ENCODE measurements at places on chromosomes 11 and 22.

DNA sequence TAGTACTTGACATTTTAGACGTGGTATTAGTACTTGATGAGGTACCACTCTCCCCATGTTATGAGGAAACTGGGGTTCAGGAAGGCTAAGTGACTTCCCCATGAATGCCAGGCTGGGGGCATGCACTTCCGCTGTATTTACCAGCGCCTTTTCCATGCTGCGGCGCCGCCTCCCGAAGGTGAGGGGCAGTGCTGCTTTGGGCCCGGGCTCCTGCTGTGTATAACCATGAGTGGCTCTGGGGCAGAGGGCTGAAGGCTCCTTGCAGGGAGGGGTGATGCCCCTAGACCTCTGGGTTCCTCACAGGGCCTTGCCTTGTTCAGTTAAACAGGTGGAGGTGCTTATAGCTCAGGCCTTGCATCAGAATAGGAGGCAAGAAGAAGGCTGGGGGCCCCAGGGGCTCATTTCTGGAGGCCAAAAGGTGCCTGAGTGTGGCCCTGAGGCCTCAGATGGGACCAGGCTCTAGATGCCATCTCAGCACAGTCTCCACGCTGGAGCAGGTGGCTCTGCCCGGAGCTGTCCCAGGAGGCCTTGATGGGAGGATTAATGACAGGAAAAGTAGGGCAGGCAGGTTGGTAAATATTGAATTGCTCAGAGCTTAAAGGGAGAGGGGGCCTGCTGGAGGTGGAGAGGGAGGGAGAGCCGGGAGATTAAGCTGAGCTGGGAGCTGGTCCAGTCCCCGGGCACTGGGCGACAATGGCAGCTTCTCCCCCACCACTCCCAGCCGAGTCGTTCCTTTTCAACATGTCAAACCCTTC lies 129.6 kb downstream of the CEP164 start:
- DNase-seq, result no peak

DNA sequence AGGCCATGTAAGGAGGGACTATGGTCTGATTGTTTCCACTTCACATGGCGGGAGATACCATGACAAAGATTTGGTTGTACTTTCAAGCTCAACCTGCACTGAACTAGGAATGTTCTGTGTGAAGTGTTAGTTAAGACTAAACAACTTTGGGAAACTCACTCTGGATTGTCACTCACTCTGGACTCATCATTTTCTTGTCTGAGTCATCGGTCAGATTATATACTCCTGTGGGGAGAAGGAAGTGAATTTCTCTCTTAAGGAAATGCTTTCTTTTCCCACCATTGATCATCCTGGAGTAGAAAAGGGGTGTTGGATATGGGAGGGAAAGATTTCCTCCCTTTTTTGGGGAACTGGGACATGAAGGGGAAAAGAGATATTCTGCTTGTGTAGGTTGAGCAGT lies 26.9 kb upstream of the CAT start:
- no peak for DNase-seq

GRCh38 chr22:23762842-23763578 lies at the start of gene C22orf15:
TSS of gene C22orf15 (plus strand) at chr22:23762990. CDS start at chr22:23763307, 317 bp downstream.
- DNase-seq, result no peak

- DNase-seq, result no peak
These were observed 115.4 kb downstream of the C11orf58 start for GRCh38 chr11:16853859-16854258.

- no peak for DNase-seq
These were observed 44.8 kb upstream of the AMPD3 start for GRCh38 chr11:10410106-10410843.

DNA sequence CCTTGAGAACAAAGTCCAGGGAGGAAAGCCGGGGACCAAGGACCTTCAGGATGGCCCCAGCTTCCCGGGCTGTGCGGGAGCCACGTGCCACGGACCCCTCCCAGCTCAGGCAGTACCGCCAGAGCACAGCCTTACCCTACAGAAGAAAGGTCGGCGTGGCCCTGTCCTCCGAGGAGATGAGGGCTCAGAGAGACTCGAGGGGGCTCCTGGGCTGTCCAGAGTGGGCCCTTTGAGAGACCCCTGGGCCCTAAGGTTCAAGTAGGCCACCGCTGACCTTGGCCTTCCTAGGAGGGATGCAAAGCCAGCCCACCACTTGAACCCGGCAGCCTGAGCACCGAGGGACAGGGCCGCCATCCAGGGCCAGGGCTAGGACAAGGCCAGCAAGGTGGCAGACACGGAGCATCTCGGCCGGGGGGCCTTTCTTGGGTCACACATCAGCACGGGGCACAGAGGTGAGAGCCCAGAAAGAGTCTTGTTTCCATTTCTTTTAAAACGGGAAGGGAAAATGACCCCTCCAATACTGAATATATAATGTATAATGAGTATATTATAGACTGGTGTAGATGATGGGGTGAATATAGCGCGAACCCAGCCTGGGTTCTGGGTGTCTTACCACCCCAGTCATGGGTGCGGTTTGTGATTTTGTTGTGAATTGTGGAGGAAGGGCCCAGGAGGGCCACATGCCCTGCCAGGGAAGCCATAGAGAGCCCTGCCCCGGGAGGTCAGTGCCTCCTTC lies 34.4 kb upstream of the PPARA start:
- no peak for DNase-seq
